ENCODE measurements at places on chromosomes 7 and 10.

GRCh38 chr7:375321-375831 lies 85.4 kb downstream of the FOXL3 start:
- DNase-seq, result no peak

DNA sequence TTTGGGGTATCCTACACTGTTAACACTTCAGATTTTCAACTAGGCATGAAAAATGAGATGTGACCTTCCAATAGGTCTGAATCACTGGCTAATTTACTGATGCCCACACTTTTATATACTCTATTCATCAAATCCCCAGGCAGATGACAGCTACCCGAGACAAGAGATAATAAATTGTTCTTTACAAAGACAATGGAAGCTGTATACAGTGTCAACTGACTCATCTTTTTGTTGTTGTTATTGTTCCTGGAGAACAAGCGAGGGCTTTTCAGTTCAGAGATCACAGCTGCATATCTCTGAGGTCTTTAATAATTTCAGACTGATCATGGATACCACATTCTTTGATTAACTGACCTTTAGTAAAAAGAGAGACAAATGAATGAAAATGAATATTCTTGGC lies 228.9 kb downstream of the SDHAF3 start:
- no peak for DNase-seq

- DNase-seq, result no peak
These were observed 912.6 kb downstream of the GATA3 start for GRCh38 chr10:8967061-8967460.

DNA sequence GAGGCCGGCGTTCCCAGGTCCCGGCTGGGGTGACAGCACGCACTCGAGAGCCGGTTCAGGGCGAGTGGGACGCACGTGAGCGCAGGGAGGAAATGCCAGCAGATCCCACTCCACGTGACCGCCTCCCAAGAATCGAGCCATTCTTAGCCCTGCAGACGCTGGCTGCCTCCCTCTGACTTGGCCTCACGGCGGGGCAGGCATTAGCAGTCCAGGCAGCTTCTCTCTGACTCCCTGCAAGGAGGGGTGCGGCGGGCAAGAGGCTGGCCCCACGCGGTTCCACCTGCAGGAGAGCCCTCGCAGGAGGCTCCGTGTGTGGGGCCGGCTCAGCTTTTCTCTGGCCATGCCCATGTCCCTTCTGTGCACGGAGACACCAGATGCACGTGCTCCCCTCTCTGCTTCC lies 10.1 kb downstream of the GPR146 start:
- DNase-seq, result no peak

GRCh38 chr10:17003651-17004286 lies 125.8 kb downstream of the CUBN start:
- no peak for DNase-seq

GRCh38 chr7:78368771-78369170 lies 570.2 kb downstream of the PHTF2 start:
- DNase-seq, result no peak

DNA sequence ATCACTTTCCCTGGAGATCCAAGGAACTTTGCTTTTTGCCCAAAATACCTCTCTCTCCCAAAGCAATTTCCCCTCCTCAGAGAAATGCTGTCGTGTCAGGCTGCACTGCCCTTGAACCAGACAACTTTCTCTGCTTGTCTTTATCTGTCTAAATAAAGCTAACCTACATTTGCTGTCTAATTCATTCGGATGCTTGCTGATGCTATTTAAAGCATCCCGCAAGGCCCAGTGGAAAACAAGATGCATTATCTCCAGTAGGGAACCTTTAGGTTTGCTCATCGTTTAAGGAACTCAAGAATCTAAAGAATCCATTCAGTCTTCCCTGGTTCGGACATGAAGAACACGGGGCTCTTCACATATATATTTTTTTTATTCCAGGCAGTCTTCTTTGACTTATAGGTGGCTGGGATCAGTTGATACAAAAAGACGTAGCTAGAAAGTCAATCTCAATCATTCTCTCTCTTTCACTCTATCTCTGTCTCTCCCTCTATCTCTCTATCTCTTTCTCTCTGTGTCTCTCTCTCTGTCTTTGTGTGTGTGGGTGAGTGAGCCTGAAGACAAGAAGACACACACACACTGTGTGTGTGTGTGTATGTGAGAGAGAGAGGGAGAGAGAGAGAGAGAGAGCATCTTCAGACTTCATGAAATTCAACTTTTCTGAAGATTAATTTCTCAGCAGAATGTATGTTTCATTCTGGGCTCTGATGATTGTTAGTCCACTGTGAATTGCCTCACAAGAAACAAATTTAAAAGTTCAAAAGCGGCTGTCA lies 92.8 kb upstream of the MKLN1 start:
- no peak for DNase-seq

DNA sequence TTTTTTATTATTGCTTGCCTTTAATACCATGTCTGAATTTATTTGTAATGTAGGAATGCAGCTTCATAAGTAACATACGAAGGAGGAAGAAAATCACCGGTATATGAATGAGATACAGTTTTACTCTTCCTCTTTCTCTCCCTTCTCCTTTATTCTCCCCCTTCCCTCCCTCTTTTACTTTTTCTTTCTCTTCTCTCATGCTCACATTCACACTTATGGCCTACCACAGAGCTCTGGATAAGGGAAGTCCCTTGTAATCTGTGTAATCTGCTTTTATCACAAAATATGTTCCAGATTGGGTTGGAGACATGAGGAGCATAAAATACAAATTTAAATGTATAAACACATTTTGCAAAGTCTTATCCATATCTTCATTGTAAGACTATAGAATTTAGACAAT lies 59.4 kb downstream of the MDFIC start:
- DNase-seq, result no peak

DNA sequence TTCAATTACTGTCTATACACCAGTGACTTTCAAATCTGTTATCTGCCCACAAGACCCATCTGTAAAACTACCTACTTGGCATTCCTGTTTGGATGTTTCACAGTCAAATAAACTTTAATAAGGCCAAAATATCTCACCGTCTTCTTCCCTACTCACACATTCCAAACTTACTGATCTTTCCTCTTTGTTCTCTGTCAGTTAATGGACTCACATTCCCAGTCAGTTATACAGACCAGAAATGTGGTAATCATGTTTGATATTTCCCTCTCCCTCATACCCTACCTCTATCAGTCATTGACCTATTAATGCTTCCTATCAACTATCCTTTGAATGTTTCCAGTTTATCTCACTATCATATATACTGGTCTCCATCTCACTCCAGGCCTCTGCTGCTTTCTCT lies 28.5 kb upstream of the HDAC9 start:
- no peak for DNase-seq

GRCh38 chr10:86685416-86685815 lies 17.1 kb downstream of the LDB3 start:
- no peak for DNase-seq

- no peak for DNase-seq
These were observed 104.0 kb upstream of the GAD2 start for GRCh38 chr10:26112532-26112931.

GRCh38 chr7:1092806-1093501 lies 5.0 kb downstream of the GPER1 start:
- DNase-seq, result no peak

DNA sequence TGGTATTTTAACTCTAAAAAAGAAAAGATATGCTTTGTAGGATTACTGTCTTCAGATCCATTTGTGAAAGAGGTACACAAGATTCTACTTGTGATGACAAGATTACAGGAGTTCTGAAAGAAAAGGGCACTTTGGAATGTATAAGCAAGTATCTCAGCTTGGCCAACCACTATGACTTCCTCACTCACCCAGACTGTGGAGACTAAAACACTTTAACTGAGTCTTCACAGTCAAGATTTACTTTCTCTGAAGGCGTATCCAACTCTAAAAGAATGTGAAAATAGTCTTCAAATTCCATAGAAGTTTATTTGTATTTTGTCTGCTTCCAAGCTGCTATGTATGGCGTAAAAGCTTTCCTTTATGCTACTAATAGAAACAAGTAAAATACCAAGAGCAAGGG lies 76.1 kb upstream of the SRRM3 start:
- DNase-seq, result no peak

DNA sequence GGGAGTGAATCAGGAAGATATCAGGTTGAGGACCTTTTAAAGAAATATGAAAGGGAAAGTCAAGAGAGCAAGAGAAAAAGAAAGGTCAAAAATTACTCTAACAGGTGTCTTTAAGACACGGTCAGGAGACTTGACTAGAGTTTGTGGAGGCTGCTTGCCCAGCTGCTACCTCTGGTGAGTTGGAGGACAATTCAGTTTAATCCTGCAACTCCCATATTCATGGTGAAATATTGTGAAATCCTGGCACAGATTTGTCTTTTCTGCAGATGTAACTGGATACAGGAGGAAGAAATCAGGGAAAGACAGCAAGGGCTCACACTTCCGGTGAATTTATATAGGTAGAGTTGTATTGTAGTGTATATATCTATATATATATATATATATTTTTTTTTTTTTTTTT lies 93.5 kb downstream of the AKAP9 start:
- no peak for DNase-seq

DNA sequence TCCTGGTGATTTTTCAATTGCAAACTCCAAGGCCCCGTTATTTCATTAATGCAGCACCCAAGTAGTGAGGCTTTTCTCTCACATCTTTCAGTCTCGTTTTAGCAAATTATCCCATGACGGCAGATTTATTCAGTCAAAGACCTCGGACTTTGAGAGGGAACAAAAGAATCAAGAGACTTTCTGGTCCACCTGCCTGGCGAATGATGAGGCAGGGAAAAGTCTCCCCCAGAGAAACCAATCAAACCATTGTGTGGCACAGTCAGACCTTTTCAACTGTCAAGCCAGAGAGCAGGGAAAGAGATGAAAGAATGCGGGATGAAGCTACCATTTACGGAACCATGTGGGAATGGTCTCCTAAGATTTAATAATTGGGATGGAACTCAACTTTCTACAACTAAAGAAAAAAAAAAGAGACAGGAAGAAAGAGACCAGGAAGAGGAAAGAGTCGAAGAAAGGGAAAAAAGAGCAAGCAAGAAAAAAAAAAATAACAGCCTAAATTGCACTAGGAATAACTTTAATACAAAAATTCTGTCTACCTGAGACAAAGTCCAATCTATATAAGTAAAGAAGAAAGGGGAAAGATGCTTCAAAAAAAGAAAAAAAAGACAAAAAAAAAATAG lies 22.8 kb downstream of the GLI3 start:
- DNase-seq, result no peak

DNA sequence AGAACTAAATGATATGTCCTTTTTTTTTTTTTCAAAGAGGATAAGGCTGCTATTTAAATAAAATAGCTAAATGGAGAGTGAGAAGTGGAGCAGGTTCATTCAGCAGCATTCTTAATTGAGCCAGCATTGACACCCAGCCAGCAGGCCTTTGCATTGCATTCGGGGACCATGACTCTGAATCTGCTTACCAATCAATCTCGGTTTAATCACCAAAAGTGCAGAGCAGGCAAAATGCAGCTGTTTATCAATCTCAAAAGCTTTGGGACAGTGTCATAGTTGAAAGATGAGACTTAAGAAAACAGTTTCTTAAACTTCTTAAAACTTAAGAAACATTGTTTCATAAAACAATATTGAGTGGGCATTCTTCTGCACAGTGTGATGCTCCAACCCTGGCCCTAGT lies 51.7 kb downstream of the PLEKHA8 start:
- no peak for DNase-seq

All from activated effector memory CD4-positive, alpha-beta T cell treated with Interleukin-2 at 50 U/mL for 16 hours (primary cell).